ENCODE measurements at places on chromosomes 16 and 17.

DNA sequence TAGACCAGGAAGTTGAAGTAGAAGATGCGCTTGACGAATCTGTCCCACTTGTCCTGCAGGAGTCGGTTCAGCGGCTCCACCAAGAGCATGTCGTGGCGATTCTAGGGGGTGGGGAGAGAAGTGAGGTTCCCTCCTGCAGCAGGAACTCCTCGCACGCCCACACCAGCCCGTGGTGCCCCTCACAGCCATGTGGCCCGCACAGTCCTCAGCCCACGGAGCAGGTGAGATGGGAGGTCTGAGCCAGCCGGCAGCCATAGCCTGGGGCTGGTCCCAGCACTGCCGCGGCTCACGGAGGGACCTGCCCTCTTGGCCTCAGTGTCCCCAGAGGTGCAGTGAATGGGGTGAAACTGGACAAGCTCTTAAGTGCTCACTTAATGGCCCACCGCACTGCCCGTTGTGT, 23.4 kb downstream of the TRPV1 start:
- no peak for DNase-seq

- no peak for DNase-seq
Measured at GRCh38 chr17:20944014-20944865, 98.6 kb downstream of the USP22 start.

GRCh38 chr16:10972108-10972818, 27.9 kb downstream of the CLEC16A start:
- DNase-seq: no peak

GRCh38 chr17:44967907-44968224, 237 bp downstream of the C1QL1 start:
- no peak for DNase-seq

DNA sequence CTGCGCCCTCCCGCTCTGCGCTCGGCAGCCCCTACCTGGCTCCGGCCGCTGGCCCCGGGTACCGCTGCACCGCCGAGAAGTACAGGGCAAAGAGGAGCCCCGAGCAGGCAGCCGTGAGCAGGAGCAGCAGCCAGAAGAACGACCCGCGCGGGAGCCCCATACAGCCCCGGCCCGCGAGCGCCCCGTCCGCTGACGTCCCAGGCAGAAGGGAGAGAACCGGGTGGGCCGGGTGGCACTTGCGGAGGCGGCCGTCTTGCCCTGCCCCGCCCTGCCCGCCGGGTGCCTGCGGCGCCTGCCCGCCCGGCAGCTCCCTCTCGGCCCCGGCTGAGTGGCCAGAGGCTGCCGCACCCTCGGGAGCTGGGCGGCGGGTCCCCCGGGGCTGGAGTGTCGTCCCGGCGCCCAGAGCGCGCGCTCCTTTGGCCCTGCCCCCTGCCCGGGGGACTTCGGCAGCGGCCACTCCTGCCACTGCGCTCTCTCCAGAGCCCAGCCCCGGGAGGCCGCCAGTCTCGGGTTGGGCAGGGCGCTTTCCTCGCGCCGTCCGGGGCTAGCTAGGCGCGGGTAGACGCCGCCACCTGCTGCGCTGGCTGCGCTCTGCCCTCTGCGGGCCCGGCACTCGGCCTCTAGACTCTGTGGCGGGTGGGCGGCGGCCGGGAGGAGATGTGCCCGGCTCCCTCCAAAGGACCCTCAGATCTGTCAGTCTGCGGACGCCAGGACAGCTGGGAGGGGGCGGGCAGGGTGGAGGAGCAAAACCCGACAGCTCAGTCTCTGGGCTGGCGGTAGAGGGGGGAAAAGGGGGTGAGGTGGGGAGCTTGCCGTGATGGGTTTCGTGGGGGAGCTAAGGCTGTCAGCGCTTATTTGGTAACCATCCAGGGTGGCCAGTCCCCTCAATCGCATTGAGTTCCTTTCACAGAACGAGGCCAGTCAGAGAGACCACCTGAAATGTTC, at the start of gene ST6GALNAC2:
TSS of gene ST6GALNAC2 (minus strand) at position 212 of the 945 bp plus-strand sequence. CDS start at position 160, 52 bp downstream.
- DNase-seq: no peak

DNA sequence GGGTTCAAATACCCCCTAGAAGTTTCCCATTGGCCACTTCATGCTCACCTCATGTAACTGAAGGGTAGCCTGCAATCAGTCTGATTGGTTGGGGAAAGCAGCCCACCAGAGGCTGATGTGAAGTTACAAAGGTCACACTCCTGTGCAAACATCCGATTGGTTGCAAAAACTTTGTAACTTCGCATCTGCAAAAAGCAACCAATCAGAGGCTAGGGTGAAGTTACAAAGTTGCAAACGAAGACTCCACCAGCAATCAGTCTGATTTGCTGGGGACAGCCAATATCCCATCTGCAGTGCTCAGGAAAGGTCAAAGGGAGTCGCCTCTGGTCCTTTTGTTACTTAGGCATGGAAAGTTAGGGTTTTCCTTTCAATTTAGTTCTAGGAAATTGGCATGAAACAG, 40.1 kb downstream of the TAOK1 start:
- DNase-seq: no peak

GRCh38 chr17:55133583-55133982, 131.2 kb upstream of the HLF start:
- DNase-seq: no peak

GRCh38 chr16:76577003-76577402, 299.8 kb downstream of the CNTNAP4 start:
- DNase-seq: no peak

DNA sequence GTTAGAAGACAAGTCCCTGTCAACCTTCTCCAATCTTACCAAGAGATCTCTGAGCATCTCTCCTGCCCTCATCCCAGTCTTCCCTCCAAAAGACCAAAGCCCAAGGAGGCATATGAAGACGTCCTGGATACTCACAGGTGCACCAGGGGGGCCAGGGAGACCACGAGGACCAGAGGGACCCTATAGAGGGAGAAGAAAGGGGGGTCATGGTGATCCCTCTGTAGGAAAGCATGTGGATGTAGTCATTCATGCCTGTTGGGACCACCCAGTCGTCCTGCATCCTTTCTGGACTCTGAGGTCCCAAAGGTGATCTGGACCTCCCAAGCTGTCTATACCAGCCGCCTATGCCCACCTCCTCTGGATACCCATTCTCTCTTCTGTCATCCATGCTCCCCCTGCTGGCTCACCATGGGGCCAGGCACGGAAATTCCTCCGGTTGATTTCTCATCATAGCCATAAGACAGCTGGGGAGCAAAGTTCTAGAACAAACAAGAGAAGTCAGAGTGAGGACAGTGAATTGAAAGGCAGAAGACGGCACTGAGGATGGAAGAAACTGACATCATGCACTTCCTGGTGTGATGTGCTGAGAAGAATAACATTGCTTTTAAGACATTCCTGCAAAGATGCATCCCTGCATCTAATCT, 3.3 kb downstream of the COL1A1 start:
- DNase-seq: peak; percentile 35

DNA sequence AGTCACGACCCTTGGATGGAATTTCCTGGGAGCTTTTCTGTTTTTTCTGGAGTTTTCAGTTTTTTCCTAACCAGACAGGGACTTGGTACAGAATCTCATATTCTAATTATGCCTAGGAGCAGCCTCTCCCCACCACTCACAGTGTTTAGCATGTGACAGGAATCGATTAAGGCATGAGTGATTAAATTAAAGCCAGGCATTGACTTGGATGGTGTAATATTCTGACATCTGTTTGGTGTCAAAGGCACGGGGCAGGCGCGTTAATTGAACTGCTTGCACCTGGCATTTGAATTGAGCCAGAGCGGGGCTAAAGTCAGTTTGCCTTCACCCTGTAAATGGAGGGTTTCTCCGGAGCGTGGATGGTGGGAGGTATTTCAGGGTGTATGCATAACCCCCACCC, 11.9 kb downstream of the MAPT start:
- DNase-seq: no peak

DNA sequence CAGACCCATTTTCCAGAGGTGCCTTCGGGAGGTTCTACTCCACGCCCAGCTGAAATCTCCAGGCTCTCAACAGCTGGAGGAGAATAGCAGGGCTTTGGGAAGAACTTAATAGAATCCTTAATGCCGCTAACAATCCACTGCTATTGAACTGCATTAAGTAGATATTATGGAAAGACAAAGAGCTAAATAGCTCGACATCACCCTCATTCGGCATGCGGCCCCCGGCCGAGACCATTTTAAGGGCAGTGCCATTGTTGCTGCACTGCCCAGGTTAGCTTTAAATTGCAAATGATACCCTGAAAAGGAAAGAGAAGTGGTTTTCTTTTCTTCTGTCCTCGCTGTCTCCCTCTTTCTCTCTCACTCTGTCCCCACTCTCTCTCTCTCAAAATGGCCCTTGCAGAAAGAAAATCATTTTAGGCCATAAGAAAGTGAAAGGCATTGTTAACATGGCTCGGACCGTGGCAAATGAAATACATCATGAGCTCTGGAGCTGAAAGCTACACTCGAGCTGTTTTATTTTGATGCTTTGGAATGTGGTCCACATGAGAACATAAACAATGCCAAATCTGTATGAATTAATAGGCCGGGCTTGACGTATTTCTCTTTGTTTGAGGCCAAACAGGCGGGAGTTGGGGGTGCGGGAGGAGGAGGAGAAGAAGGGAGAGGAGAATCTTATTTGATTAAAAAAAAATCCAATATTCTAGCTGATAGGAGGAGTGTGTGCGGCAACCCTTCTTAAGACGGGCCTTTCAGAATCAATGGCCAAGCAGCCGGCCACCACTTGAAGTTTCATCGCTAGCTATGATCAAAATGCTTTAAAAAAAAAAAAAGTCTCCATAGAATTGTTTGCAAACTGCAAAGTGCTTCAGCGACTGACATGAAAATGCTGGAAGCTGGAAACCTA, 298.8 kb upstream of the IRX3 start:
- DNase-seq: no peak

DNA sequence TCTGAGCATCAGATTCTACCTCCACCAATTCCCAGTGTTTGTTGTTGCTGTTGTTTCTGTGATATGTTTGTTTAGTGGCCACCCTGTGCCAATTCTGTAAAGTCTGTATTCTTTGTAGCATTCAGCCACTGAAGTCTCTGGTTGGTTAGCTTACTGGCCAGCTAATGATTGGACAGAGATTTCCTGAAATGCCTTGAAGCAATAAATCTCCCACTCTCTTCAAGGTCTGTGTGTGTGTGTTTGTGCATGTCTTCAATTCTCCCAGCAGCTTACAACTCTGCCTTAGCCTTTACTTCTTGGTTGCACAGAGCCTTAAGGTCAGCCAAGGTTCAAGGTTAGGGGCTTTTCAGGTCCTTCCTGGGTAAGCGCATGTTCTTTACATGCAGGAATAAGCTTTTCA, 38.2 kb downstream of the PRPSAP2 start:
- DNase-seq: no peak

DNA sequence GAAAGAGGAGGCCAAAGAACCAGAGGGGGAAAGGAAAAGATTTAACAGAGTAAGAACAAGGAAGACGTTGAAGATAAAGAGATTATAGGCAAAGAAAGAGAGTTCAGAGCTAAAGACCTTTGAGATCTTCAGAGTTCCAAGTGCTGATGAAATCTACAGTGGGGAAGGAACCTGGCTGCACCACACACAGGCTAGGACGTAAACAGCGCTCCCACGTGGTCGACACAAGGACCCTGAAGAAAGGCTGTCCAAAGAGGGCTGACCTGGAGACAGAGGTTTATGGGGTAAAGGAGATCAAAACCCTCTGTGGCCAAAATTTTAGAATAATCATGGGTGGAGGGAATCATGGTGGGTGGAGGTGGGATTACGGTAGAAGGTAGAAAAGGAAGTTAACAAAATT, 121.6 kb downstream of the PMP22 start:
- no peak for DNase-seq

- no peak for DNase-seq
Measured at GRCh38 chr17:57629886-57630285, 115.2 kb downstream of the CCDC182 start.

GRCh38 chr16:52561910-52562741, 15.2 kb upstream of the TOX3 start:
- DNase-seq: no peak

DNA sequence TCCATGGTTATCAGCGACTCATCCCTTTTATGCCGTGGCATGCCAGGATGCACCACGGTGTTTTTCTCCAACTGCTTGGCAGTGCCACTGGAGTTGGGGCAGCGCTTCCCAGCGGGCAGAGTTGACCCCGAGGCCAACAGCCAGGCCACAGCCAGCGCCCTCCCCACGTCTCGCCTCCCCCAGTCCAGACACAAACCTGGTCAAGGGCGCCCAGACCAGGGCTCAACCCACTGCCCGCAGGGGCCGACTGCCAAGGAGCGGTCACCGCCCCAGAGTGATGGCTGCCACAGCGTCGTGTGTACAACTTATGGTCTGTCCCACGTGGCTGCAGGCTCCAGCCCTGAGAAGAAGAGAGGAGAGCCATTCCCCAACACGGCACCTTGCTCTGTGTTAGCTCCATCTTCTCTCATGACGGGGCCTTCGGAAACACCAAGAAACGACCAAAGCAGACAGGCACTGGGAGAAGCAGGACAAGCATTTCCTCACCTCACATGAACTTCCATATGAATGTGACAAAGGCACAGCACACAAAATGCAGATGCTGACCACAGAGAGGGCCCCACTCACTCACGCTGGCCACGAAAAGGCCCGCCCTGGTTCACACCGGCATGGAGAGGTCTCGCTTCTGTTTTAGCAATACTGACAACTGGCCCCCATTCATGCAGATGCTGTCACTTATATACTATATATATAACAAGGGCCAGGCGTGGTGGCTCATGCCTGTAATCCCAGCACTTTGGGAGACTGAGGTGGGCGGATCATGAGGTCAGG, 27.0 kb downstream of the AXIN1 start:
- DNase-seq: no peak

DNA sequence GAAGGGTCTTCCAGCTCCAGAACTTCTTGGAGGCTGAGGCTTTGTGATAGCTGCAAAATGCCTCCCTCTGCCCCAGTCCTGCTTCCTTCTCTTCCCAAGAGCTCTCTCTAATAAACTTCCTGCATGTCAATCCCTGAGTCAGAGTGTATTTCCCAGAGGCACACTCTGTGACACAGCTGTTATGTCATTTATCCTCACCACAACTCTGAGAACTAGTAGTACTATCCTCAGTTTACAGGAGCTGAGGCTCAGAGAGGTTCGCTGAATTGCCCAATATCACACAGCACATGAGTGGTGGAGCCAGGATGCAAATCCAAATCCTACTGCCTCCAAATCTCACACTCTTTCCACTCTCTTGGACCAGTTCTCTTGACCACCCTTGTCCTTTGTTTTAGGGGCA, 20.0 kb downstream of the UNC45B start:
- no peak for DNase-seq

- no peak for DNase-seq
Measured at GRCh38 chr16:84845496-84846002, 25.8 kb downstream of the CRISPLD2 start.

DNA sequence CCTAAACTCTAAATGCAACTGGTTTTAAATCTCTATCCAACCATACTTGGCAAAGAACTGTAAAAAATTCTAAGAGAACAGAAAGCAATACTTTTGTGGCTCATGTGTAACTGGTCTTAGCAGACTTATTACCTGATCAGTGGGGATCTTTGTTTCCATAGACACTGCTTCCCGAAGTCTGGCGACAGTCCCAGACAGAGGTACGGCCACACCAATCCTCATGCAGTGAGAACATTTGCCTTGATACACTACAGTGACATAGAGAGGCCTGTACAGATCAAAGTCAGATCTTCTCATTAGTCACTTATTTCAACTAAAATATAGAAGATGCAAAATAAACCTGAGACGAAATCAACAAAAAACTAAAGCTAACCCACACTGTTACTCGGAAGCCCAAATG, 43.9 kb downstream of the USP31 start:
- no peak for DNase-seq
